ENCODE measurements at places on chromosomes 7 and 10. TPM values are rescaled to one million over a fixed set of nuclear protein-coding genes. Genes with fewer than 3 reads are reported as not detected.

DNA sequence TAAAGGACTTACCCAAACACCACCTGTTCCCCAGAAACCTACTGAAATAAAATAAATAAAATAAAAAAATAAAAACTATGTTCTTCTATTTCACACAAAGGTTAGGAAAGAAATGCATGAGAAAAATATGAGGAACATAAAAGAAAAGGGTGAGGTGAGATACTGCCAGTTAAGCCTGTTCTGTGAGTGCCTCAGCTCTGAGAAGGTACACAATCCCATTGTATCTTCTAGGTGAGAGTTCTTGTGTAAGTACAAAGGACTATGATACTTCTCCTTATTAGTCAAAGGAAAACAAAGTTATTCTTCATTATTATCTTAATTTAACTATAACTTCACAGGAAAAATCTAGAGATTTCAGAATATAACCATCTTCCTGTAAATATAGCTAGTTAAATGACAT is 86.0 kb downstream of the ATE1 start:
- H3K27ac ChIP-seq: no peak overlapping the region
- no peaks in the 10 kb centered on the region for H3K36me3 ChIP-seq
- no peaks in the 10 kb centered on the region for H3K4me1 ChIP-seq
- no peak for DNase-seq

The SMARCD3 gene
- 4.1 TPM for total RNA-seq

The SP8 gene
- not detected for total RNA-seq

DNA sequence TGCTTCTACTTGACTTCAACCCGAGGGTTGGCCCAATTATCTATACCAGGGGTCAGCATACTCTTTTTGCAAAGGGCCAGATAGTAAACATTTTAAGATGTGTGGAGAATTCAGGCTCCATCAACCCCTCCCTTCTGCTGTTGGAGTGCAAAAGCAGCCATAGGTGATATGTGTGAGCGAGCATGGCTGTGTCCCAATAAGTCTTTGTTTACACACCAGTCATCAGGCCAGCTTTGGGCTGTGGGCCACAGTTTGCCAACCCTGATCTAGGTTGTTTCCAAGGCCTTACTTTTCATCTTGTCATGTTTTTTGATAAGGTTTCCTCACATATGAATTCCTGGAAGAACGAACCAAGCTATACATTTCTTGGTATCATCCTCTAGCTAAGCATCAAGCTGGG is 136.9 kb upstream of the VIPR2 start:
- no peak for DNase-seq
- H3K27me3 ChIP-seq: no peaks in the 10 kb centered on the region
- H3K4me1 ChIP-seq: no peaks in the 10 kb centered on the region
- no peaks in the 10 kb centered on the region for H3K36me3 ChIP-seq
- H3K4me3 ChIP-seq: no peak overlapping the region
- H3K27ac ChIP-seq: no peak overlapping the region

- DNase-seq: no peak
- no peak overlapping the region for H3K4me3 ChIP-seq
- H3K27me3 ChIP-seq: no peaks in the 10 kb centered on the region
Observed at GRCh38 chr10:71600849-71601248, 118.7 kb downstream of the C10orf105 start.

All from thymus (tissue), 14 donors.